Stimulated activated naive CD8-positive, alpha-beta T cell treated with anti-CD3 and anti-CD28 coated beads, Interleukin-15, amount 100 ng/mL, for 72 hours (primary cell): ENCODE measurements at places on chromosomes 7 and 10.

DNA sequence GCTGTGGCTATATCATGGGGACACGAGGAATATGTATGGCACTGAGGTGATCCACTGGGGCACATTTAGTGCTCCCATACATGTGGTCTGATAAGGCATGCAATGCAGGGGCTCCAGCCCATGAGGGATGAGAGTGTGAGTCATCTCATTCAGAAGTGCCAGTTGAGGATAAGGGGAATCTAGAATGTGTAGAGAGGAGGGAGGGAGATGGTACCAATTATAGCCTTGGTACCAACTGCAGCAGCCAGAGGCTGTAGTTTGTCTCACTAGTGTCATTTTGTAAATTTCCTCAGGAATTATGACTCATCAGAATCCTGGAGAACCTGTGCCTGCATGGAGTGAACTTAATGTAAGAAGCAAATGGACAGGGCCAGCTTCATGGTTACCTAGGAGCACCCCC, 46.2 kb downstream of the LAMB4 start:
- no peak for DNase-seq

DNA sequence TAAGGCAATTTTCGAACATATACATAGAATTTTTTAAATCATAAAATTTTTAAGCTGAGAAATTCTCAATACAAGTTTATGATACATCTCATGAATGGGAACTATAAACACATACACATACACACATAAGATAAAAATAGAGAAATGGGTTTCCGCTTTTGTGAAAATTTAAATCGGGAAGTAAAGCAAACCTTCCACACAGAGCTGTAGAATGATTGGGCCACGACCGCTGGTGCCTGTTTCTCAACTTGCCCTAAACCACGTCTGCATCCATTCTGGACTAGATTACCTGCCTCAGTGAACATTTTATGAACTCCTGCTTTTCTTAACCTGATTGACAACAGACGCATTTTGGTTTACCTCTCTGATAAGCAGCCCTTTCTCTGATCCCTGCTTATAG, 264.4 kb downstream of the SKAP2 start:
- no peak for DNase-seq

GRCh38 chr7:118195837-118196474, 12.0 kb downstream of the LSM8 start:
- peak; percentile 24 for DNase-seq

DNA sequence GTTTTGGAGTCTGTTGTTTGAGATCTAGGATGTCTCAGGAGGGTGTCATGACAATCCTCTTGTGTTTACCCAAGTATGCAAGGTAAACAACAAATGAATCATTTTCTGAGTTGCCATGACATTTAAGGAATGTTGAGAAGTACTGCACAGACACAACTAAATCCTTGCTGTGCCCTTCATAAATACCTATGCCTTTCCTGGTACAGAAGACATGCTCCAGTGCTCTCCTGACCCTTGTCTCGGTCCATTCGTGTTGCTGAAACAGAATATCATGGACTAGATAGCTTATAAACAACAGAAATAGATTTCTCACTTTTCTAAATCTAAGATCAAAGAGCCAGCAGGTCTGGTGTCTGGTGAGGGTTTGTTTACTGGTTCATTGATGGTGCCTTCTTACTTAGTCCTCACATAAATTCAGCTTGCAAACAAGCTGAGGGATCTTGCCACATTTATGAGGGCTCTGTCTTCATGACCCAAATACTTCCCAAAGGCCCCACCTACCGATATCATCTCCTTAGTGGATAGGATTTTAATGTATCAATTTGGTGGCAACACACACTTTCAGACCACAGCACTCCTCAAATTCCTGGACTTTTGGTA, 341.8 kb upstream of the SEMA3A start:
- no peak for DNase-seq

GRCh38 chr7:26008428-26008827, 143.6 kb upstream of the NFE2L3 start:
- DNase-seq, result no peak

DNA sequence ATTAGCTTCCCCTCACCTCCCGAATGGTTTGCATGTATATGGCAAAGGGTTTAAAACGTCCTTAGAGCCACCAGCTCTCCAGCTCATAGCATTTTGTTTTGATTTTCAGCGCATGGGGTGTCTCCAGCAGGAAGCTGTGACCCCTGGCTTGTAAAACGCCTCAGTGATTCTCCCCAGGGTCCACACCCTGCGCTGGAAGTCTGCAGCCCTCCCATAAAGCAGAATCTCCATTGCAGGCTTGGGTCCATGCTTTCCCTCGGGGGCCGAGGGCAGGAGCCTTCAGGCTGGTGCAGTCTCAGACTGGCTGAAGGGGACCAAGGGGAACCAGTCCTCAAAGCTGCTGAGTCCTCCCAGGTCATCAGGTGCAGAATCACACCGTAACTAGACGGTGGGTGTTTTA, 109.7 kb downstream of the VIPR2 start:
- DNase-seq, result no peak

DNA sequence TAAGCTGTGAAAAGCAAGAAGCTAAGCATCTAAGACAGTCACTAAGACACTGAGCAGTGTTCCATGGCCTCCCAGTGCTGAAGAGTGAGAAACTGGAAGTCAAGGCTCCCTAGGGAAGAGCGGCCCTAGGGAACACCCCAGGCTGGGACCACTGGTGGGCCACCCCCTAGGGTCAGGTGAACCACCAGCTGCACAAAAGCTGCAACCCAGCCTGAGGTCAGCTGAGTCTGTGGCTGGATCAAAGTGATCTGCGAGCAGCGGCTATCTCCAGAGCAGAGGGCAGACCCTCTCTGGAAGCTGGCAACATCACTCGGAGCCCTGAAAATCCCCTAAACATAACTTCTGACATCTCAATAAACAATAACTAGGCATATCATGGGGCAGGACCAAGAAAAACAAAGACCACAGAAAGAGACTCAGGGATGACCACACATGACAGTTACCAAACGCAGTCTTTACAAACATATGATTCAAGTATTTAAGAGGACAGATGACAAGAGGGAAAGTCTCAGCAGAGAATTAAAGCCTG, 125.8 kb downstream of the DLG5 start:
- no peak for DNase-seq

- no peak for DNase-seq
Measured at GRCh38 chr10:97007417-97007816, 175.3 kb downstream of the LCOR start.

DNA sequence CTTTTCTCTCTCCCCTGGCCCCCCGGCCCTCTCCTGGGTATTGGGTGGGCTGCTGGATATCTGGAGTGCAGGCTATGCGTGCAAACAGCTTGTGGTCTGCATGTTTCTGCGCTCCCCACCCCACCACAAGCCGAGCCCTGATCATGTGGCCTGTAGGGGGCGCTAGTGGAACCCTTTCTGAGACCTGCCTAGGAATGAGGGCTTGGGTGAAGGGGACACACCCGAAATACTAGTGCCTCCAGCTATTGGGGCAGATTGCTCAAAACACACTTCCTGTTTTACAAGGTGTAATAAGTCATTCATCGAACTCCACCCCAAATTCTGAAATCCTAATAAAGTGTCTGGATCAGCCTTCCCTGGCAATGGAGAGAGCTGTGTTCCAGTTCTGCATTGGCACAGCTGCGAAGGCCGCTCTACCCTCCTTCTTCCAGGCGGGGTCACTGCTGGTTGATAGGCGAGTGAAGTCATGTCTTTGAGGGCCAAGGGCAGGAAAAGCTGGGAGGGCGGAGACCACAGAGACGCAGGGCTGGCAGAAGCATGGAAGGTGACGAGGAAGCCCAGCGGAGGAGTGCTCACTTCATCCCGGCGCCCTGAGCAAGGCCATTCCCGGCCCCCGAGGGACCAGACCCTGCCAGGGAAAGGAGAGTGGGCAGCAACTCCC, 19.8 kb upstream of the PRRT4 start:
- DNase-seq, result peak; percentile 36

- no peak for DNase-seq
Measured at GRCh38 chr10:59635502-59636290, 74.0 kb downstream of the SLC16A9 start.

DNA sequence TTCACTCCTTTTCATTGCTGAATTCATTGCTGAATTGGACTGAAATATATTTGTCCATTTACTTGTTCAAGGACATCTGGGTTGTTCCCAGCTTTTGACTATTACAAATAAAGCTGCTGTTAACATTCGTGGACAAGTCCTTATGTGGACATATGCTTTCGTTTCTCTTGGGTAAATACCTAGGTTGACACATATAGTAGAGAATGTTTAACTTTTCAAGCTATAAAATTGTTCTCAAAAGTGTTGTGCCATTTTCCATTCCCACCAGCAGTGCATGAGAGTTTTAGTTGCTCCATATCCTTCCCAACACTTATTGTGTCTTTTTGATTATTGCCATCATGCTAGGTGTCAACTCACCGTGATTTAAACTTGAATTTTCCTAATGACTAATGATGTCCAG, 17.5 kb upstream of the CPVL start:
- no peak for DNase-seq

GRCh38 chr10:3534433-3534832, 250.6 kb downstream of the KLF6 start:
- DNase-seq, result no peak

DNA sequence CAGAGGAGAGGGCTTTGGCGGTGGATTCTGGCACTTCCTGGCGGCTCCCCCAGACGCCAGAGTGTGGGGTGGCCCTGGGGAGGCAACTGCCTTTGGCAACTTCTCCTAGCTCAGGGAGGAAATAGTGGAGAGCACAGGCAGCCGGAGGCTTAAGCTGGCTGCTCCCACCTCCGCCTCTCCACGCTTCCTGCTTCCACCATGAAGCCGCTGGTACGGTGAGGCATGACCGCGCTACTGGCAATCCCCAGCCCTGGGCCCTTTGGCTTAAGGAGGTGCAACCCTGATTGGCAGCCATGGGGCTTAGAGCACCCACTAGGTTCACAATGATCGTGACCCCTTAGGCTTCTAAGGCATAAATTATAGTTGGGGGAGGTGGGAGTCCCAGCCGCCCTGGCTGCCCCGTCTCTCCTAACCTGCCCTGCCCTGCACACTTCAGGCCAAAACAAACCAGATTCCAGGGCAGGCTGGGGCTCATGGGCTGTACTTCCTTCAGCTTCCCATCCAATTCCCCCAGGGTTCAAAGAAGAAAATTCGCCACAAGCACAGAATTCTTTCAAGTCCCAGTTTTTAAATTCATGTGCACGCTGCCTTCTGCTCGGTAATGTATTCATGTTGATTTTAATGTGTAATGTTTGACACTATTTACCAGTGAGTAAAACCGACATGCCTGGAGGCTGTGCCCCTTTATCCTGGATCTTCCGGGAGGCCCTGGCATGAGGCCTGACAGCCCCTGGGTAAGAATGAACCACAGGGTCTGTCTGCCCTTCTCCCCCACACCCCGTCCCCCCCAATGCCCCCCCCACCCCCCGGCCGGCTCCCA, 90.7 kb upstream of the LRRC4 start:
- no peak for DNase-seq

- DNase-seq, result no peak
Measured at GRCh38 chr7:44727158-44727936, 21.3 kb upstream of the ZMIZ2 start.

DNA sequence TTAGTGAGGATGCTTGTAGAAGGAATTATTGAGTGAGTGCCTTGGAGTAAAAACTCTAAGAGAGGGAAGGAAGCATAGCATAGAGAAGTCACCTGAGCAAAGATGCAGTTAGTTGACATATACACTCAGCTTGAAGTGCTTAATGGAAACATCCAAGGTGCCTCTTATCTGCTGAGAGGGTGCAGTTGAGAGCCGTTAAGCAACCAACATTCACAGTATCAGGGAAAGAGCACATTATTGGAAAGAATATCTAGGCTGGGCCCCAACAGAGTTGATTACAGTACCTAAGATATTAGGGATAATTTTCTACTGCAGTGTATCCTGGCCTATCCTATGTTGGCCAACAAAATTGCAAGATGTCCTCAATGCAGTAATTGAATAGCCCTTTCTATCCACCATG, 302.0 kb downstream of the ETV1 start:
- no peak for DNase-seq

DNA sequence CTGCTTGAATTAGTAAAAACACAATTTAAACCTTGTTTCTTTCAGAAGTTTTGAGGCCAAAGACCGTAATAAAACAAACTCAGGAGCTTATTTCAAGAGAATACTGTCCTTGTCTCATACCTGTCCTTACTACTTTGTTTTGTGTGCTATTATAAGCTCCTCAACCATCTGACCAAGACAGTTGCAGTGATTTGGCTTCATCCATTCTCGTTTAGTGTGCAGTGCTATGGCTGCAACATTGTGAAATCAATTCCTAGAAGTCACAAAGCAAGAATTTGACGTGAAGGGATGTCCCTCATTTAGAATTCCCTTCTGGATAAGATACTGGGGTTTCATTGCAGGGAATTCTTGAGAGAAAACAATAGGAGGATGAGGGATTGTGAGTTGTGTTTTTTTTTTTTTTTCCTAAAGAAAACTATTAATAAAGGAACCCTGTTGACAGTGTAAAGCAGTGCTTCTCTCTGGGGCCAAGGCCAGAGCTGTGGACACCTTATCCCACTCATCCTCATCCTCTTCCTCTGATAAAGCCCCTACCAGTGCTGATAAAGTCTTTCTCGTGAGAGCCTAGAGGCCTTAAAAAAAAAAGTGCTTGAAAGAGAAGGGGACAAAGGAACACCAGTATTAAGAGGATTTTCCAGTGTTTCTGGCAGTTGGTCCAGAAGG, at the start of gene OIT3:
TSS of gene OIT3 (plus strand) at position 604 of the 663 bp plus-strand sequence. CDS start 60 bp downstream, outside the sequence.
- no peak for DNase-seq

DNA sequence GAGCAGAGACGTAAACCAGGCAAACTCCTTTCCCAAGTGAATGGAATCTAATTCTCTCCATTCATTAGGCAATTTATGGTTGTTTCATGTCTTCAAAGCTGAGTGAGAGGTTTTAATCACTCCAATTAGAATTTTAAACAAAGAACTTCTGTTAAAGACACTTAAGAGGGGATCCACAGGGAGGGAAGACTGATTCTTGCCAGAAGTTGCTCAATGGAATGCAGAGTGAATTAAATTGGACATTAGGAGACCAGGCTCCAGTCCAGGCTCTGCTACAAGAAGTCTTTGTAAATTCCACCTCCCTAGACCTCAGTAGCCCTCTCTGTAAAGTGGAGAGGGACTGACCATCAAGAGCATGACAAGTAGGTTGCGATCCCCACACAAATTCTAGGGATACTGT, 130.7 kb upstream of the TMEM72 start:
- no peak for DNase-seq

DNA sequence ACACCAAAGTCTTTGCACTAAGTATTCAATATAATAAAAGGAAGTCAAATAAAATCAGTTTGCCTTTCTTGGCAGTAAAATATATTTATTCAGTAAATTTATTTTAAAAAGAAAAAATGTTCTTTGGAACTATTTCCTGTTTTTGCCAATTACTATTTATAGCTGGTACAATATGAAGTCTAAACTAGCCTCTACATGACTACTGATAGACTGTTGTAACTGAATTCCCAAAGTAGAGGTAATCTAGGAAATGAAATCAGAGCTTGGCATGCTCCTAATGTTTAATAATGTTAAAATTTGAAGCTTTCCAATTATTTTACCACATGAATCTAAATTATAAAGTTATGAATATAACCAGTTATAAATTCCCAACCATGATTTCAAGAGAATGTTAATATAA, 385.5 kb downstream of the SEMA3D start:
- DNase-seq, result no peak

DNA sequence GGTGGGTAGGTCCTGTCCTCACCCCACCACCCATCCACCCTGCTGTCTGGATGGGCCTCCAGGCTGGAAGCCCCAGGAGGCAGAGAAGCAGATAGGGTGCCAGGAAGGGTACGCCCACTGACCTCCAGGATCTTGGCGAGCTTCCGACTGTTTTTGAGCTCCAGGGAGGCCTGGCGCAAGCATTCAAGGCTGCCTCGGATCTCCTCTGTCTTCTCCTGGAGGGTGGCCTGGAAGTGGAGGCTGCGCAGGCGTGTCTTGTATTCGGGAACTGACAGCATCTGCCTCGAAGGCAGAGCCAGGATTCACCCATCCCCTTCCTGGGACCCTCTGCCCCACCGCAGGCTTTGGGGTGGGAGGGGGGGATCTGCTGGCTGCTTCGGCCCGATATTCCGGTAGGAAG, 48.4 kb downstream of the GRID2IP start:
- no peak for DNase-seq
